CD4-positive, alpha-beta memory T cell (primary cell): ENCODE measurements at places on chromosomes 5 and 9. TPM values are rescaled to one million over a fixed set of nuclear protein-coding genes. Genes with fewer than 3 reads are reported as not detected.

- no peak overlapping the region for H3K27ac ChIP-seq
- H3K36me3 ChIP-seq = no peaks in the 10 kb centered on the region
- H3K4me3 ChIP-seq = no peak overlapping the region
- DNase-seq = no peak
Measured at GRCh38 chr5:178440181-178440580, 150.0 kb downstream of the COL23A1 start.

- H3K27ac ChIP-seq = no peak overlapping the region
- no peaks in the 10 kb centered on the region for H3K36me3 ChIP-seq
- no peak for DNase-seq
- H3K27me3 ChIP-seq = no peaks in the 10 kb centered on the region
- no peak overlapping the region for H3K4me3 ChIP-seq
- no peaks in the 10 kb centered on the region for H3K4me1 ChIP-seq
Measured at GRCh38 chr5:169201597-169201996, 99.3 kb downstream of the SLIT3 start.

- no peaks in the 10 kb centered on the region for H3K36me3 ChIP-seq
- no peak for DNase-seq
- H3K27me3 ChIP-seq = no peaks in the 10 kb centered on the region
- peaks cover 8% of the 10 kb centered on the region for H3K4me1 ChIP-seq
- no peak overlapping the region for H3K27ac ChIP-seq
- no peak overlapping the region for H3K4me3 ChIP-seq
Measured at GRCh38 chr5:108726446-108727235, 21.1 kb upstream of the FER start.

DNA sequence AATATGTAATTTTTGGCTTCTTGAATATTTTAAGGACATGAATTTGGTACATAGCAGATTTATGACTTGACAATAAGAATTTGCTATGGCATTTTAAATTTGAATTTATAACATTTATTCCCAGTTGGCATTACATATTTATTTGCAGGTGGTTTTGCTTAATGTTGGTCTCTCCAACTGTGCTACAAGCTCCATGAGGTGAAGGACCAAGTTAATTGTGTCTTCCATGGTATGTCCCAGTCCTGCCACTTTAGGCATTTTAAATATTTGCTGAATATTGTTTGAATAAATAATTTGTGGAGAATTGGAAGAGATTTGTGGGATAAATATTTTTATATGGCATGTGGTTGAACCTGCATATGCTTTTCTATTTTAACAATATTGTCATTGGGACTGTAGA is 253.4 kb upstream of the RIOK2 start:
- H3K27me3 ChIP-seq = no peaks in the 10 kb centered on the region
- H3K4me3 ChIP-seq = no peak overlapping the region
- H3K36me3 ChIP-seq = no peaks in the 10 kb centered on the region
- no peaks in the 10 kb centered on the region for H3K4me1 ChIP-seq

- H3K27ac ChIP-seq = no peak overlapping the region
- no peak overlapping the region for H3K4me3 ChIP-seq
- no peaks in the 10 kb centered on the region for H3K27me3 ChIP-seq
- H3K4me1 ChIP-seq = no peaks in the 10 kb centered on the region
- no peaks in the 10 kb centered on the region for H3K36me3 ChIP-seq
Measured at GRCh38 chr5:16981700-16982099, 45.6 kb upstream of the MYO10 start.

- no peaks in the 10 kb centered on the region for H3K4me1 ChIP-seq
- H3K4me3 ChIP-seq = no peak overlapping the region
- no peak for DNase-seq
Measured at GRCh38 chr9:16656432-16657169, 213.9 kb downstream of the BNC2 start.

DNA sequence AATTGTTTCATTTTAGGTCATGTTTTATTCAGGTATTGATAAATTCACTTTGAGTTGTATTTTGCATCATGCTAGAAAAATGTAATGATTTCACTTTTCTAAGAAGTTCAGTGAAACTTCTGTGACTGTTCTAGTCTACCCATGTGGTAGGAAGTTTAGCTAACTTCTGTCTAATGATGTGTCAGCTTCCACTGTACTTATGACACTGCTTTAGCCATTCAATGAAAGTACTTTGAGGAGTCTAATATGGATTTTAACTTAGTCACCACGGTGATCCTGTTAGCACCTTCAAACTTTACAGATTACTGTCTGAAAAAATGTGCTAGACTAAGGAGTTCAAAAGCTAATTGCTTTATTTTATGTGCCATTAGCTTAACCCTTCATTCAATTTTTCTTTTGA is 1510.5 kb upstream of the CDH9 start:
- H3K4me3 ChIP-seq = no peak overlapping the region
- DNase-seq = no peak
- H3K36me3 ChIP-seq = no peaks in the 10 kb centered on the region
- no peaks in the 10 kb centered on the region for H3K4me1 ChIP-seq
- H3K27me3 ChIP-seq = no peaks in the 10 kb centered on the region

GABRB2 gene
- not detected for total RNA-seq

LCN12 gene
- total RNA-seq = 0.72 TPM
